ENCODE measurements at places on chromosomes 3 and 15.

GRCh38 chr15:90103701-90104329 is 1.5 kb upstream of the IDH2 start:
- no peak for DNase-seq

DNA sequence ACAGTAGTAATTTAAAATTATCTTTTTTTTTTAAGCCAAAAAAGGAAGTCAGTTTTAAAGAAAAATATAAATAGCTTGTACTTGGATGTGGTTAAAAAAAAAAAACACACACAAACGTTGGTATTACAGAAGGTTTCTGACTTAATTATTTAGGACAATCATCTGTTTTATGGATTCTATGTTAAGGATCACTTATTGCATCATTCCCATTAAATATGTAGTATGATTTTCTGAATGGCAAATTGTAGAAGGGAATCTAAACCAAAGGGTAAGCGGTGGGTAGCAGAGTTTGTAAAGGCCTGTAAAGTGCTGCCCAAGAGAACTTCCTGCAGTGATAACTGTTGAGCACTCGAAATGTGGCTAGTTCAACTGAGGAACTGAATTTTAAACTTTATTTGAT is 8.0 kb downstream of the SENP2 start:
- no peak for DNase-seq

DNA sequence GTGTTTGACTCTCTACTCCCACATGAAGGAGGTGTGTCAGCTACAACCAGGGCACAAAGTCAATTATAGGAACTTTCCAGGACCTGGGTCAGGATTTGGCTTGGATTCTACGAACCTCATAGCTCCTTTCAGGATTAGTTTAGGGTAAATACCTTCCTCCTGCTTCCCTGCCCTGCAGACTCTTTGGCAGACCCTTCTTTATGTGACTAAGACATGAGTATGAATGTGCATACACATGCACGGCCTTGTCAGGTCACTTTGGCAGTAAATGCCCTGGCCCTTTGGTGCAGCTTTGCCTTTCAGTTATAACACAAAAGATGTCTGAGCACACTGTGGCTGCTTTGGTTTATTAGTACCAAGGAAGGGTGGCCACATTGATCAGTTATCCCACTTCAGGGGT is 68.9 kb downstream of the GHSR start:
- no peak for DNase-seq

DNA sequence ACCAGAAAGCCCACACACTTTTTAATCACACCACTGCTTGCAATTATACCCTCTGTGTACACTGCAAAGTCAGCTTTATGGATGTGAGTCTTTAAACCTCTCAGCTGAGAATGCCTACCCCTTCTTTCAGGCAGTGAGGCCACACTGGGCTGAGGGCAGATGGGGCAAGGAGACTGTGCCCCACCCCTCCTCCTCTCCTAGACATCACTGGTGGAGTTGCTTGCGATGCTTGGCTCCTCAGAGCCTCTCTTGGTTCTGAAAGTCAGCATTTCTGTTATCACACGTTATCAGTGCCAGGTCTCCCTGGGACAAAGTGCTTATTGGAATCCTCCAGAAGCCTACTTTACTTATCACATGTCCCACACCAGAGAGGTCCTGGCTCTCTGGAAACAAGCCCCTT is 128.2 kb downstream of the ZNF621 start:
- no peak for DNase-seq

DNA sequence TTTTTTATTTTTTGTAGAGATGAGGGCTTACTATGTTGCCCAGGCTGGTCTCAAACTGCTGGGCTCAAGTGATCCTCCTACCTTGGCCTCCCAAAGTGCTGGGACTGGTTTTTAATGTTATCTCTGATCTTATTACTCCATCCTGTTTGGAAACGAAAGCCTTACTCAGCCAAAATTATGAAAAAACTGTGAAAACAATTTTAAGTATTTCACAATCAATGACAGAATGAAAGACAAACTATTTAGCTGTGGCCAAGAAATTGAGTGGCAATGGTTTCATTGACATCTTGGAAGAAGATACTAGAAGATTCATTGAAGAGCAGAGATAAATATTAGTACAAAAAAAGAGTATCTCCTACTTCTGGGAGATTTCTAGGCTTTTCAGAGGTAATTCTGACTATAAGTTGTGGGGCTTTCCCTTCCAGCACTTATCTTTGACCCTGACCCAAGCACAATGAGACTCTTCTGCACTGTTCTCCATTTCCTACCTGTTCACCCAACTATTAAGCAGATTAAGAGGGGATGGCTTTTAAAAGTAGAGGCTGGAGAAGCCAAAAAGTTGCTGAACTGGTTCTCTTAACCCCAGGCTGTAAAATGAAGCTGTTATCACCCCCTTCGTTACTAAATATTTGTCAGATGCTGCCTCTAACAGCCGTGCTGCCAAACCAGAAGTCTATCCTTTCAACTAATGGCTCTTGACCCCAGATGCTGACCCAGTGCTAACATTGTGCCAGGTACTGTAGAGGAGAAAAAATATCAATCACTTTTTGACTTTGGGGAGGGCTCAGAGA is 14.2 kb upstream of the SLC25A36 start:
- DNase-seq, result no peak

GRCh38 chr3:108008931-108009639 is 81.7 kb downstream of the CD47 start:
- DNase-seq, result no peak

DNA sequence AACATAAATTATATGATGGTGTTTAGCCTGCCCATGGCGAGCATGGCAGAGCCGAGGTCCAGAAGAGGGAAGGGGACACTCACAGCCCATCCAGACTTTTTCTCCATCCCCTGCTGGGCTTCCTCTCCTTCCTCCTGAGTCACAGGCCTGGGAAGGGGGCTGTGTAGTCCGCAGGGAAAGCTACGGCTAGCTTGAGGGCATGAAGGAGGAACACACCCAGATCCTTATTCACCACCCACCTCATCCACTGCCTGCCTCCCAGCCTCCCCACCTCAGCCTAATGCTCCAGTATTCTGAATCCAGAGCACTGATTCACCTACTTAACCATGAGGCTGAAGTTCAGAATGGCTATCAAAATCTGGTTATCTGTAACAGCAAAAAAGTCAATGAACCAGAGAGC is 97.8 kb downstream of the OXNAD1 start:
- DNase-seq, result no peak

DNA sequence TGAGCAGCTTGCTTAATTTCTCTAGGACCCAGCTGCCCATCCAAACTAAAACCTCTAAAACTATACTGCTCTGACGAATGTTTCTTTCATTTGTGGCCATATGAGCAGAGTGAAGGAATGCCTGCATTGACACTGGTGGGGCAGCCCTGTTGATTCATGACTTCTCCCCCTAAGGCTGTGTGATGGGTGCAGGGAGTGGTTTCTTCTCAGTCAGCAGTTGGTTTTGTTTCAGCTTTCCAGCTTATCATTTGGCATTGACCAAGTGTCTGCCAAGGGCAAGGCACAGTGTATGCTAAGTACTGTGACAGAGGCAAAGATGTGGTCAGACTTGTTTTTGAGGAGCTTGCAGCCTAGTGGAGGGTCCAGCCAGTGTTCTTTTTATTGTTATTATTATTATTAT is 4.7 kb downstream of the ABHD6 start:
- no peak for DNase-seq

DNA sequence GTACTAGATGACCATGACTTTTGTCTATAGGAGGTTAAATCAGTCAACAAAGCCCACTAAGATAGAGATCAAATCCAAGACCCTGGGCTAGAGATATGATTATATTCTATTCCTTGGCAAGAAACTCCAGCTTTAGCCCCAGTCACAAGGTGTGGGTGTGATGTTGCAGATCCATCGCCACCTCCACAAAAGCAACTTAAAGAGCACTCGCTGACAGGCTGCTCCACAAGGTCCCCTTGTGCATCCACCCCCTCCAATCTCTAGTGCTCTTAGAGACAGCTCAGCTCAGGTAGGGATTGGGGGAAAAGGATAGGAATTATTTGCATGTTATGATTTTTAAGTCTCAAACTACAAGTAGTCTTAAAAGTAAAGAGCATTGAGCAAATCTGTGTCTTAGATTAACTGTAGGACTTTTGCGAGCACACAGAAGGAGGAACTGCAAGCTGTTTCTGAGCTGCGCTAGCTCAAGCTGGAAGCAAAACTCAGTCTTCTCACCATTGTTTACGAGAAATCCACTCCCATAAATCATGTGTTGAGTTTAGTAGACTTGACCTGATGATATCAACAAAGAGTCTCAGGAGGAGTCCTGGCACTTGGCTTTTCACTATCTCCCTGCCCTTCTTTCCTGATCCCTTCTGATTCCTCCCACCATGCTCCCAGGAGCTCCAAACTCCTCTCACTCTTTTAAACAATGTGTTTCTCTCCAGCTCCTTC is 177.6 kb downstream of the STAC start:
- no peak for DNase-seq

- no peak for DNase-seq
Measured at GRCh38 chr15:43930079-43930478, 103.3 kb downstream of the WDR76 start.

GRCh38 chr15:72318408-72318942 is 1.5 kb downstream of the CELF6 start:
- DNase-seq, result no peak

GRCh38 chr15:37291920-37292319 is 191.6 kb upstream of the MEIS2 start:
- no peak for DNase-seq

DNA sequence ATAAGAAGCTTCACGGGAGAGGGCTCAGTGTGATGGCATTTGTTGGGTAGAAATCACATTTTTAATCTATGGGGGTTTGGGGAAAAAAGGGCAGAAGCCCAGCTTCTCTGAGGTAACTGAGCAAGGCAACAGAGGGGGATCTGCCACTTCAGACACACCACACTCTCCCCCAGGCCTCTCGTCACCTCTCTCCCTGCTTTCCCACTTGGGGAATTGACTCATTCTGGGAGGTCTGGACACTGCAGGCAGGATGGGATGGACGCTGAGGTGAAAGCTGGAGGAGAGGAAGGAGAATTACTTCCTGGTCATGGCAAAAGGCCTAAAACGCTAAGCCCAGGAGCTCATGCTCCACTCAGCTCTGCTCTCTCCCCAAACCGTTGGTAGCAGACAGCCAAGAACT is 33.2 kb downstream of the MYO5C start:
- DNase-seq, result no peak

DNA sequence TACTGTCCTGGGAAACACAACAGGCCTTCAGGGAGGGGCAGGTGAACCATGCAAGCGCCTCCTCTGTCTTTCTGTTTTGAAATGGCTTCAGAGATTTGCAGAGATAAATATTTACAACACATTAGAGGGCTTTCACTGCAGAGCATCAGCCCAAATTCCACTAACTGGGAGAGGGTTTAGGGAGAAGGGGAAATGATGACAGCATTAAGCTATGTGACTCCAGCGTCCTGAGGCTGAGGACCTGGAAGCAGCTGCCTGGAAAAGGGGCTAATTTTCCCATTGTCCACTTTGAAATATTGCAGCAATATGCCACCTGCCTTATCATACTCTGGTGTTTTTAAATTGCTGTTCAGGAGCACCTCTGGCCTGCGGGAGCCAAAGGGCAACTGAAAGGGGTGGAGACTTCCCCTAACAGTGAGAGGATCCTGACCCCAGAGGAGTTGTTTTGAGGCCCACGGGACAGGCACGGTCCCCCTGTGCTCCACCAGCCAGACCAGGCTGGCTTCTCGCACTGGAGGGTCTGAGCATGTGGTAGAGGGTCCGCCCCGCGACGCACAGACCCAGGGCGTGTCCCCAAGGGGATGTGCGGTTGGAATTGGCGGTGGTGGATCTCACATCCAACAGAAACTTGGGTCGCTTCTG is 110.6 kb downstream of the XXYLT1 start:
- no peak for DNase-seq

- no peak for DNase-seq
Measured at GRCh38 chr3:8660175-8661118, 15.8 kb upstream of the SSUH2 start.

GRCh38 chr3:54619531-54619930 is 308.3 kb downstream of the LRTM1 start:
- no peak for DNase-seq

GRCh38 chr3:23341147-23341838 is 138.2 kb downstream of the UBE2E2 start:
- no peak for DNase-seq

GRCh38 chr15:57554063-57554811 is 37.5 kb upstream of the MYZAP start:
- no peak for DNase-seq

DNA sequence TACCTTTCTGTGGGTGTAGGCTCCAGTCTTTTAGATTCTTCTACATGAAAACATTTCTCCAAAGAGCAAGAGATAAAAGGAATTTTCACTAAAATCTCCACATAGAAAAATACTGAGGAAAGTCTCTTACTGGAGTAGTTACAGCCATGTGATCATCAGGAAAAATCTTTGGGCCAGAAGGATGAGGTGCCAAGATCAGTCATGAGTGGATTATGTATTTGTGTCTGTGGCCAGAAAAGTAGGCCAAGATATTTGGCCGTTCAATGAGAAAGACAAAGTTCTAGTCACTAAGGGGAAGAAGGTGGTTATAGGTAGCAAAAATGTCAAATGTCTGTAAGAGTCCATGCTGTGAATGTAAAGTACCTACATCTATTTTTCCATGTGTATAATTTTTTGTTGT is 339.3 kb downstream of the NSUN3 start:
- DNase-seq, result no peak

GRCh38 chr15:52423852-52424251 is 104.8 kb downstream of the MYO5A start:
- no peak for DNase-seq

DNA sequence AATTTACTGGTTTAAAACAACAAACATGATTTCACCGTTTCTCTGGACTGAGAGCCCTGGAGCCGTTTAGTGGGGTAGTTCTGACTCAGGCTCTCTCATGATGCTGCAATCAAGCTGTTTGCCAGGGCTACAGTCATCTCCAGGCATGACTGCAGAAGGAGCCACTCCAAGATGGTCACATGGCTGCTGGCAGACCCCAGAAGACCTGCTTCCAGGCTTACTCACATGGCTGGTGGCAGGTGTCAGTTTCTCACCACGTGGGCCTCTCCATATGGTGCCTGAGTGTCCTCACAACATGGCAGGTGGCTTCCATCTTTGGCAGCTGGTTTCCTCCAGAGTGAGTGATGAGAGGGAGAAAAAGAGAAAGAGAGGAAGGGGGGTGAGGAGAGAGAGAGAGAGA is 378.3 kb upstream of the RGMA start:
- no peak for DNase-seq

- no peak for DNase-seq
Measured at GRCh38 chr3:79906106-79906505, 138.3 kb upstream of the ROBO1 start.
